ENCODE measurements at places on chromosomes 3 and 15.

DNA sequence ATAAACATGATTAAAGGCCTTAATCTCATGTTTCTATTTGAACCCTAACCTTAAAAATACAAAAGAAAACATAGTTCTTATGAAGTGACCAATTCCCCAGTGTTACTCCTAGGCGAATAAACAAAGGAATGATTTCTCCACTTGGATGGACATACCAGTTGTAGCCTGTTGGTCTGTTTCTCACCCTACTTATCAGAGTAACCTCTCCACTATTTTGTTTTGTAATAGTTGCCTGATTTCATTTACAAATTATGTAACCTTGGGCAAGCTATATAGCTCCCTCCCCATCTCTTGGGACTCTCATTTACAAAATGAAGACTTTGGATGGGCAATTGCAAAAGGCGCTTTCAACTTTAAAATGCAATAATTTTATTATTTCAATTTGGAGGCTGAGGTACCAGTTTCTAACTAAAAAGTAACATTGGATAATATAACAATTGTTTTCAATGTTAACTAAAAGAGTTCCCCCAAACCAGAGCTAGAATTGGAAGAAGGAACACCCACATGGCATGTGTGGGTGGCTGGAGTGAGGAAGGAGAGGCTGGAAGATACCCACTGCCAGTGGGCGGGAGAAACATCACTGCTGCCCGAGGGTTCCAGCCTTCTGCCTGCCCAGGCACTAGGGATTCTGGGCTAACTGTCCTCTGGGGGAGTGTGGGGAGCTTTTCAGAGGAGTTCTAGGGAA, 74.2 kb downstream of the RFTN1 start:
- DNase-seq = no peak

DNA sequence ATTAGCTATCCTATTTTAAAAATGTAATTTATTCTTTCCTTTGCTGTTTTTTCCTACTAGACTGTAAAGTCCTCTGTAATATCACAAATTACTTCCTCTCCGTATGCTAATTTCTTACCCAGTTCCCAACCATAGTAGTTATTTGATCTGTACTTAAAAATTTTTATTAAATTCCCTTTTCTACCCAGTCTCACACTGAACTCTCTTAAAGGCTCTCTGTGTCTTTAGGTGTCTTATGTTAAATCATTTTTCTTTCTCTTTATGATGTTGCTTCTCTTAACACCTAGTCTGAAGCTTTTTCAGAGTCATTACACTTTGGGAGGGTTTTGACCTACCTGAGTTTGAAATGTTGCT, 378.6 kb downstream of the NSUN3 start:
- no peak for DNase-seq

- DNase-seq = no peak
Observed at GRCh38 chr15:43286074-43286473, 19.3 kb upstream of the TGM5 start.

GRCh38 chr3:180657094-180657493, 22.2 kb downstream of the CCDC39 start:
- no peak for DNase-seq

GRCh38 chr3:123420416-123420968, 28.4 kb downstream of the ADCY5 start:
- no peak for DNase-seq

All from NCI-H1105 (cell line).